ENCODE measurements at places on chromosomes 3 and 15. TPM values are rescaled to one million over a fixed set of nuclear protein-coding genes. Genes with fewer than 3 reads are reported as not detected.
A peak's percentile ranks its signal among the peaks of the same experiment; 100 is the strongest.

DNA sequence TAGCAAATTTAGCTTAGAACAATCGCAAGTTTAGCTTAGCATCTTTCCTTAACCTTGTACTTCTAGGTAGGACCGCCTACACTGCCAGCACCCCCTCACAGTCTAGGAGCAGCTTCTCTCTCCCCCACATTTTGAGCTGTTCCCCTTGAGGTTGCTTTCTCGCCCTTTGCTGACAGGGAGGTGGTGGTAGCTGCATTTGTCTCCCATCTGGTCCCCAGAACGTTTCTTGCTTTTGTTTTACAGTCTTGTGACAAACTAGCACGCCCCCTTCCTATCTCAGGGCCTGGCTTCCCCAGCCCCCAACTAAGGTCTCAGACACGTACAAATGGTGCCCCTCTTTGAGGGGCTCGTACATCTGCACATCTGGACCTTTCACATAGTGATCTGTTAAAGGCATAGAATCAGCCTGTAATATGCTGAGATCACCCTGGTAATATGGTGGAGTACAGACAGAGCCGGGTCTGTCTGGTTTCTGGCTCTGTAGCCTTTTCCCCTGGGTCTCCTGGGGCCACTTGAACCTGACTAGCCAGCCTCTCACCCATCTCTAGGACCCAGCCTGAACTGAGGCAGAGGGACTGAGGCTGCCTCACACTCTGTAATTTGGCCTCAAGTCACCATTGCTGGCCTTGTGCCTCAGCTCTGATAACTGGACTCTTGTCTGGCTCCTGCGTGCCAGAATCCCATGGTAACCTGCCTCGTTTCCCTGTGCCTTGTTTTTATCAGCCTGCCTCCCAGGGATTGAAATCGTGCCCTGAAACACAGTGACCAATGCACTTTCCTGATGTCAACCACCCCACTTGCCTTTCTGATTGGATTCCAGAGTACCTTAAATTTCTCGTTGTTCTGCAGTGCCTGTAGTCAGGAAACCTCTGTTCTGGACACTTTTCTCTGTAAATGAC, 27.7 kb downstream of the CRTC3 start:
- DNase-seq, result peak; percentile 93

Gene P2RY1
- 4.3 TPM for total RNA-seq

DNA sequence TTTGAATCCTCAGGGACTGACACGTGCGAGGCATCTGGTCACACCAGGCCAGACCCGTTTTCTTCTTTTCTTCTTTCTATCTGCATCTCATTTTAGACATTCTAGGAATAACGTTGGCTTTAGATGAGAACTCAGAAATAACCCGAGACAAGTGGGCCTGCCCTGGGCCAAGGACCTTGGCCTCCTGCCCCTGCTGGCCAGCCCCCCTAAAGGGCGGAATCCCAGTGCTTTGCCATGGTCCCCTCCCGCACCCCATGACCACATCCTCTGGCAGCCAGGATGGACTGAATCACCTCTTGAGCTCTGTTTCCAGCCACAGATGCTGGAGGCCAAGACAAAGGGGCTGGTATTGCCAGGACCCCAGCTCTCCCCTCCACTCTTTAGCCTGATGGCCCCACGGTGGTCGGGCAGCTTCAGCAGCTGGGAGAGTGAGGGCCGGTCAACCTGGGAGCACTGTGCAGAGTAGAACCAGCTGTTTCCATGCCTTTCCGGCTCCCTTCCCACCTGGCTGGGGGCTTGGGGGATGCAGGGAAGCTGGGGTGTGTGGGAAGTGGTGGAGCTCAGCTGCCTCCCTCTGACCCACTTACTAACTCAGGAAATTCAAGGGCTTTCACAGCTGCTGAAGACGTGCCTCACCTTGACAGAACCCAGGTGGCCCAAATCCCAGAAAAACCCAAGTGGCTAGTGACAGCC, 190.9 kb downstream of the FAM43A start:
- no peak for DNase-seq

Gene GOLGA6B
- total RNA-seq, result not detected

Gene IMPG2
- 0.18 TPM for total RNA-seq

DNA sequence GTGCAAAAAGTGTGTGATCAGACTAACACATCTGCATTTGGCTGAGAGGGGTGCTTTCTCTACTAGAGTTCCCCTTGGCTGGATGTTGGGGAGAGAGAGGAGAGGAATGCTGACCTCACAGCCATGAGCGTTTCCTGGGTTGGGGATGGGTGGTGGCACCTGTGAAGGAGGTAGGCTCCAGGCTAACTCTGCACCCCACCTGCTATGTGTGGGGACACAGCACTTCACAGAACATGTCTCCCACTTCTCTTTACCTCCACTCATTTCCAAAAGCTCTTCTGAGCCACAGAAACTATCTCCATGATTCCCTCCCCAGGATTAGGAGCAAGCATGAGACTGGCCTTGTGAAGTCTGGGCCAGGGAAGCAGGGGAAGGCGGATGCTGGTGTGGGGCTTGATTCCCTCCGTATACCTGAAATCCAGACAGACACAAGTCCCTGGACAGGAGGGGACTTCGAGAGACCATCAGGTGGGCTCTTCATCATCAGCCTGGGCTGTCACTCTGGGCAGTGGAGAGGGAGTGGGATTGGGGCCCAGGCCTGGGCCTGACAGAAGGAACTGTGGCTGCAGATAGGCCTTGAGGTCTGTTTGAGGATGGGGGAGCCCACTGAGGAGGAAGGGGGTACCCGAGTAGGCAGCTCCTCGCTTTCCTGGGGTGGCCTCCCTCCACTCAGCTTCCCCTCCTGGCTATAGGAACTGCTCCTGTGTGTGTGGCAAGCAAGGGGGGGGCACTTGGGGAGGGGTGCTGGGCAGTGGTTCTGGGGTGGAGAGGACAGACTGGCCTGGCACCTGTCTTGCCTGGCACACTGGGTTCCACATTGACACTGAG, 40.7 kb downstream of the FEM1B start:
- no peak for DNase-seq

- DNase-seq, result no peak
These were observed 59.9 kb upstream of the LIMD1 start for GRCh38 chr3:45534632-45535031.

- DNase-seq, result no peak
These were observed 297.5 kb upstream of the LYSMD4 start for GRCh38 chr15:100030586-100031229.

Gene TIGIT
- not detected for total RNA-seq

DNA sequence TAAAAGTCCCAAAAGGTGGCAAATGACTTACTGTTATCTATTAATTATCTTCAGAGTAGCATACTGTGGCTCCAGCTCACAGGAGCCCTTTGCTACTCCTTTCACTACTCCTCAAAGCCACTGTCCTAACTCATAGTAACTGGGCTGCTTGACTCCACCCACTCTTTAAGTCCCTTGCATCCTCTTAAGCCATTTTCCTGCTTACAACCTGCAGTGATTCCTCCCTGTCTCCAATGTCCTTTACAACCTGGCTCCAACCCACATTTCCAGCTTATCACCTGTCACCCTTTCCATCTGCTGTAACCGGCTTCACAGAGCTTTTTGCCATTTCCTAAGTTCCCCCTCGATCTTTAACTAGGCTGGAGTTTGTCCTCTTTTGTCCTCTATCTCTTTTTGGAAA, 388.1 kb downstream of the FGF12 start:
- no peak for DNase-seq

Gene ITIH3
- total RNA-seq, result 0.62 TPM

DNA sequence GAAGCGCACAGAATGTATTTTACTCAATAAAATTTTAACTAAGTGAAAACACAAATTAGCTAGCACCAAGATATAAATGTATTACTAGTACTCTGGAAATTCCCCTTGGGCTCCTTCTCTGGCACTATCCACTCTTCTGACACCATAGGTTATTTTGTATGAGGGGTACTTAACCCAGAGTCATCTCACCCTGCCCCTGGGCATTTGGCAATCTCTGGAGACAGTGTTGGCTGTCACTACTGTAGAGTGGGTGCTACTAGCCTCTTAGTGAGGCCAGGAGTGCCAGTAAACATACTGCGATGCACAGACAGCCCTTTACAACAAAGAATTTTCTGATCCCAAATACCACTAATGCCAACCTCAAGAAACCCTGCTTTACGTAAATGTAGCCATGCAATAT, 246.3 kb upstream of the KBTBD8 start:
- no peak for DNase-seq

DNA sequence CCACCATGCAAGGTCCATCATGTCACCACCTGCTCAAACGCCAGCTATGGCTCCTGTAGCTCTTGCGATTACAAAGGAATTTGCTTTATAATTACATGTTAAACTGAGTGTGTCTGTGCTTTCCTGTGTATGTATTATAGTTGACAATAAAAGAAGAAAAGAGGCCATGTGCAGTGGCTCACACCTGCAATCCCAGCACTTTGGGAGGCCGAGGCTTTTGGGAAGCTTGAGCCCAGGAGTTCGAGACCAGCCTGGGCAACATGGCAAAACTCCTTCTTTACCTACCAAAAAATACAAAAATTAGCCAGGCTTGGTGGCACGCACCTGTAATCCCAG, 27.0 kb downstream of the ATRIP start:
- DNase-seq, result no peak

Gene TGM4
- not detected for total RNA-seq

Data from left cardiac atrium (tissue), 4 donors.